T-helper 2 cell (primary cell): ENCODE measurements at places on chromosomes 3 and 15.
A peak's percentile ranks its signal among the peaks of the same experiment; 100 is the strongest.

DNA sequence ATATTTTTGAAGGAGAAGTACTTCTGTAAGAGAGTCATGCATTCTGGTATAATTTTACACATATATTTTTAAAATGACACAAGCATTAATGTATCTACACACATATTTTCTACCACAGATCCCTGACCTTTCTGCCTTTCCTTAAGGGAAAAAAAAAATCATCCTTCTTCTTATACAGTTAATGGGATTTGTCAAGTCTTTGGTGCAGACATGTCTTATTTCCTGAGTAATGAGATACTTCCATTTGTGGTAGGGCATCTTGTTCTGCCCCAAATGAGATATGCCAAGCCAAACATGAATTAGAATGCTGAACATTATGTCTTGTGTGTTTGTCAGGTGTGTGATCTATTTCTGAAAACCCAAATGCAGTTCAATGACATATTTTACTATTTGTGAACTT, 329.9 kb downstream of the RBMS3 start:
- no peak for DNase-seq

DNA sequence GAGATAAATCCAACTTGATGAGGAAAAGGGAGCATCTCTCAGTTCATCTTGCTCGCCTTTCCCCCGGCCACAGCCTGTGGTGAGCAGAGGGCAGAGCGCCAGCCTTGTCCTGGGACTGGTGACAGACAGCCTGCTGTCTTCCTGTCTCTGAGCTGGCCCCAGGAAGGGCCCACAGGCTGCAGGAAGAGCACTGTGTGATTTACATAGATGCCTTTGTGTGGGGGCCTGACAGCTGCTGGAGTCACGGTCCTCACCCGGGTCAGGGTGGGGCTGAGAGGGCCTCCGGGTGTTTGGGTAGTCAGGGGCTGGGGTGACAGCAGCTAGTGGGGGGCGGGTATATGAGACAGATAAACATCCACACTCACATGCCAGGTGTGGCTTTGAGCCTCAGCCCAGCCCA, 29.3 kb downstream of the PLA2G4D start:
- no peak for DNase-seq

GRCh38 chr3:32184187-32184730, 54.2 kb upstream of the CMTM8 start:
- DNase-seq, result no peak

- DNase-seq, result no peak
Measured at GRCh38 chr3:72560846-72561675, 287.2 kb downstream of the SHQ1 start.

GRCh38 chr3:31370681-31371080, 162.0 kb upstream of the STT3B start:
- no peak for DNase-seq

DNA sequence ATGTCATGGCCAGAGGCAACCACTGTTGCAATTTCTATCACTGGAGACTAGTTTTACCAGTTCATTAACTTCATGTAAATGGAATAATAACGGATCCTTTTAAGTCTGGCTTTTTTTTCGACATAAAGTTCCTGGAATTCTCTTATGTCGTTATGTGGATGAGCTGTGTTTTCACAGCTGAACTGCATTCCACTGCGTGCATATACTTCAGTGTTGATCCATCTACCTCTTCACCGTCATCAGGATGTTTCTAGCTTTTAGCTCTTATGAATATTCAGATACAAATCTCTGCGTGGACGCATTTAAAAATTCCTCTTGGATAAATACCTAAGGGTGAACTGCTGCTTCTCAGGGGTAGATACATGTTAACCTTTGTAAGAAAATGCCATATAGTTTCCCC, 15.6 kb upstream of the CYFIP1 start:
- no peak for DNase-seq

GRCh38 chr3:38114052-38114874, 22.7 kb downstream of the ACAA1 start:
- DNase-seq, result no peak

DNA sequence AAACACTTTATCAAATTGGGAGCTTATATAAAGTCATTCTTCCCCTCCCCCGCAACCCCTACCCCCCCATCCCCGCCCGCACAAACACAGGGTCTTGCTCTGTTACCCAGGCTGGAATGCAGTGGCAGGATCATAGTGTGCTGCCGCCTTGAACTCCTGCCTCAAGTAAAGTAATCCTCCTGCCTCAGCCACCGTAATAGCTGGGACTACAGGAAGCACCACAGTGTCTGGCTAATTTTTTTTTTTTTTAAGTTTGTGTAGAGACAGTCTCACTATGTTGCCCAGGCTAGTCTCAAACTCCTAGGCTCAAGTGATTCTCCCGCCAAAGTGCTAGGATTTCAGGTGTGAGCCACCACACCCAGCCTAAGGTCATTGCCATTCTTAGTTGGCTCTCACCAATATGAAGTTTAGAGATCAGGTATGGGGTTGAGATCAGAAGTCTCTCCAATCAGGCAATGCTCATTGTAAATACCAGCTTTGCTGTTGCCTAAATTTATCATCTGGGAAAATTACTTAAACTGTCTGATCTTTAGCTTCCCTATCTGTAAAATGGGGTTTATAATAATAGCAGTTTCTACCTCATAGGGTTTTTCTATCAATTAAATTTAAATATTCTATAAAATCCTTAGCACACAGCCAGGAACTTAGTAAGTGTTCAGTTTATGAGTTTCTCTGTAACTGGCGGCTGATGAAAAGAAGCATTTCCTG, 60.3 kb downstream of the TGFBR2 start:
- no peak for DNase-seq

DNA sequence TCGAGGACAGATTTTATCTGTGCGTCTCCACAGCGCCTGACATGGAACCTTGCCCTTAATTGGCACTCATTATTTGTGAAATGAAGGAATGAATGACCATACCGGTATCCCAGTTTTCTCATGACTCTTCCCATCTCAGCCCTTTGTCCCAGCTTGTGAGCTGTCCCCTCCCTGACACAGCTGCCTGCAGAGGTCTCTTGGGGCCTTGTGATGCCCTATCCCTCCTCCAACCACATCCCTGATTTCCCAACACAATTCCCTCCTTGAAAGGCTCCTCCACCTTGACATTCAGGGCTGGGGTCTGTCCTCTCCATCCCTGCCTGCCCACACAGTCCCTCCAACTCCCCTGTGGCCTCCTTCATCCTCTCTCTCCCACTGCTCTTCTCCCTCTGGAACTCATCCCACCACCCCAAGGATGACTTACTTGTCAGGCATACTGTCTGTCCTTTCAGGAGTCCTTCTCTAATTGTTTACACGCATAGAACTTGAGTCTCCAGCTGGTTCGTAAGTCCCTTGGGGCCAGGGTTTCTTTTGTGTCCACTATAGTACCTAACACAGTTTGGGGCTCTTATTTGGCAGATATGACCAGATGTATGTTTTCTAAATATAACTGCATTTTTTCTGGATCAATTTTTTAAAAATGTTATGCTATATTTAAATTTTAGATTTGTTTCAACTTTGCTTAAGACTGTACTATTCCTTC, 35.6 kb upstream of the FILIP1L start:
- DNase-seq, result no peak

- DNase-seq, result peak; percentile 30
Measured at GRCh38 chr3:32297366-32297765, 58.9 kb downstream of the CMTM8 start.

- DNase-seq, result no peak
Measured at GRCh38 chr3:58646503-58646902, 20.1 kb downstream of the FAM3D start.

GRCh38 chr15:51620641-51621040, 1.9 kb downstream of the DMXL2 start:
- no peak for DNase-seq

GRCh38 chr3:102176333-102177050, 258.3 kb upstream of the ZPLD1 start:
- no peak for DNase-seq

DNA sequence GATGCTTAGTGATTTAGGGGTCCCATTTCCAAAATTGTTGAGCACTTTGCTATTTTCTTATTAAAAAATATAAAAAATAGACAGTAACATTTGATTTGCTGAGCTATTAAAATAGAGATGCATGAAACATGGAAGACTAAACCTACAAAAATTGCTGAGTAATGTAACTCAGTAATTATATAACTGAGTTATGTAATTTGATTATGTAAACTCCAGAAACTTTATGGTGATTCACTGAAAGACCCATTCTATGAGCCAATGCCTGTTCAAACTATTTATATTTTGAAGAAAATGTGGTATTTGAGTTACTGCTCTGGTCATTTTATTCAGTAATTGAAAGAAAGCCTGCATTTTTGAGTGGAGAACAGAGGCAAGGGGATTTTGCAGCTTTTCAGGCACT, 1221.5 kb upstream of the ALCAM start:
- no peak for DNase-seq

DNA sequence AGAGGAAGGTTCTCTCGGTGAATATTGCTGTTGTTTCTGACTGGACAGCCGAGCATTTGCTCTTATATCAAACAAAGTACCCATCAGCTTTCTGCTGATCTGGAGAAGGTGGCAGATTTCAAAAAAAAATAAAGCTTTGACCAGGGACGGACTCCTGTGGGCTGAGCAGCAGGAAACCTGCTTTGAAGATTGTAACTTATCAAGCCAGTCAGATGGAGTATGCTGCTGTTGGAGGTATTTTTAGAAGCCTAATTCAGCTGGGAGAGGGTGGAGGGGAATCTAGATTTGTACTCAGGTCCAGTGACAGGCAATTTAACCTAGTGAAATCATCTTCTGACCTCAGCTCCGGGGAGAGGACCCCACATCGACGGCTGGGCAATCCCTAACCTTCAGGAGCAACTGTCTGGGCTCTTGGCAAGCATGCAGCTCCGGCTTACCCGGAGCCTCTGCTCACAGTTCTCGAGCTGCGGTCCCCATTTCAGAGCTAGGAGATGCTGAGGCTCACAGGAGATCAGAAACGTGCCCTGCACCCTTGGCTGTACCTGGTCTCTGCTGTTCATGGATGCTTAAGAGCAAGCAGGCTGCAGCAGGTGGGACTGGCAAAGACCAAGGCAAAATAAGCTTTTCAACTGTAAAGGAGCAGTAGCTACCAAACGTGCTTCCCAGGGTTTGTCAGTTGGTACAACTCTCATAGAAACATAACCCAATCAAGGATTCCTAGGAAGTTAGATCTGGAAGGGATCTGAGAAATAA, 89.3 kb upstream of the ST8SIA2 start:
- DNase-seq, result no peak

GRCh38 chr15:41798607-41799487, 24.6 kb downstream of the MAPKBP1 start:
- no peak for DNase-seq

DNA sequence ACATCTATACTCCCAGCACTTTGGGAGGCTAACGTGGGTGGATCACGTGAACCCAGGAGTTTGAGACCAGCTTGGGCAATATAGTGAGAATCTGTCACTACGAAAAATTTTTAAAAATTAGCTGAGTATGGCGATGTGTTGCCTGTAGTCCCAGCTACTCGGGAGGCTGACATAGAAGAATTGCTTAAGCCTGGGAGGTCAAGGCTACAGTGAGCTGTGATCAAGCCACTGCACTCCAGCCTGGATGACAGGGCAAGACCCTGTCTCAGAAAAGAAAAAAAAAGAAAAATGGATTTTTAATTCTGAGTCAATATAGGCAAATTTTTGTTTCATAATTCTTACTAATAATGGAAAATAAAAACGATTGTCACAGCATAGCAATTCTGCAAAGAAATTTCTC, 13.3 kb downstream of the C3orf49 start:
- DNase-seq, result no peak

DNA sequence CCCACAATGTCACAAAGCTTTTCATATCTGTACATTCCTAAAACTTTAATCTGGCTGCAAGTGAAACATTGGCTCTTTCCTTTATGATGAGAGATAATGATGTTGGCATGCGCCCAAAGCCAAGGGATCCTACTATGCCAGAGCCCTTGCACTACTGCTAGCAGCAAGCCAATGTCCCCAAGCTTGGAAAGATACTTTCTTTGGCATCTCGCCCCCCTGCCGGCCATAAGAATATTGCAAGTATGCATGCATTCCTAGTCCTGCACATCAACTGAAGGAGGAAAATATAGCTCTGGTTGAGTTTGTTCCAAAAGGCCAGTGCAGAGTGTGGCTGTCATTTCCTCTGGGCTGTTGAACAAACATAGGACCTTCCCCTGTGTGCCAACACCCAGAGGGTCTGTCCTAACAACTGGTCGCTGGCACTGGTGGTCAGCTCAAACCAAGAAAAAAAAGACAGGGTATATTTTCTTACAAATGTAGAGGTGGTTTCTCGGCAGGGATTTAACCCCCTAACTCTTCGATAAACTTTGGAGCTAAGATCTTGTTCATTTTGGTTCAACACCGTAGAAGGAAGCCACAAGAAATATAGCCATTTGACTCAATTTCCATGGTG, 120.9 kb upstream of the ZBED2 start:
- DNase-seq, result peak; percentile 8

GRCh38 chr3:170171563-170171962, 10.0 kb downstream of the PHC3 start:
- no peak for DNase-seq

DNA sequence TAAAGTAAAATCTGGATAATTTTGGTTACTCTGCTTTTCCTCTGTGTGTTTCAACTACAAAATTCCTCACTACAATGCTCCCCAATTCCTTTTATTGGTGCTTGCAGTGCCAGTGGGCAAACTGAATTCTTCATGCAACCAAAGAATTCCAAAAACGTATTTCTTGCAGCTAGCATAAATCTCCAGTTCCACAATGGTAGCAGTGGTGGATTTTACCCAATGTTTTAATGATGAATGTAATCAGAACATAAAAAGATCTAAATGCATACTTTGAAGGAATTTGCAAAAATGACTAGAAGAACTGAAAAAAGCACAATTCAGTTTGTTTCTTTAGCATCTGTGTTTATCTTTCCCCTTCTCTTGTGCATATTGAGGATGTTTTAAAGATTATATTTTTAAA, 359.6 kb upstream of the TPRG1 start:
- no peak for DNase-seq

DNA sequence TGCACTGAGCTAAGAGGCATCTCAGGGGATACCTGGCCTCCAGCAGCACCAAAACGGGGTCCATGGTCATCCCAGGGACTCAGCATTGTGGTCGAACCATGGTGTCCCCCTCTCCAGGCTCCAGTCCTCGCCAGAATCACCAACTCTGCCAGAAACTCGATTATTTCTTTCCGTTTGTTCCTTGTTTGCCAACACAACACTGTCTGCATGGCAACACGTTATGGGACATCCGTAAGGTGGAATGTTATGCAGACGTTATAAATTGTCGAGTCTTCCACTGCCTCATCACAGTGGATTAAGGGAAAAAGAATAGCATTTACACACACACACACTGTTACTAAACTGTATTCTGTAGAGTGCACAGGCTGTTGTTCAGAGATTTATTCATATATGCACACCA, 52.5 kb upstream of the RPL32 start:
- DNase-seq, result no peak
